Aorta (tissue), 5 donors: ENCODE measurements at places on chromosomes 11 and 22.

DNA sequence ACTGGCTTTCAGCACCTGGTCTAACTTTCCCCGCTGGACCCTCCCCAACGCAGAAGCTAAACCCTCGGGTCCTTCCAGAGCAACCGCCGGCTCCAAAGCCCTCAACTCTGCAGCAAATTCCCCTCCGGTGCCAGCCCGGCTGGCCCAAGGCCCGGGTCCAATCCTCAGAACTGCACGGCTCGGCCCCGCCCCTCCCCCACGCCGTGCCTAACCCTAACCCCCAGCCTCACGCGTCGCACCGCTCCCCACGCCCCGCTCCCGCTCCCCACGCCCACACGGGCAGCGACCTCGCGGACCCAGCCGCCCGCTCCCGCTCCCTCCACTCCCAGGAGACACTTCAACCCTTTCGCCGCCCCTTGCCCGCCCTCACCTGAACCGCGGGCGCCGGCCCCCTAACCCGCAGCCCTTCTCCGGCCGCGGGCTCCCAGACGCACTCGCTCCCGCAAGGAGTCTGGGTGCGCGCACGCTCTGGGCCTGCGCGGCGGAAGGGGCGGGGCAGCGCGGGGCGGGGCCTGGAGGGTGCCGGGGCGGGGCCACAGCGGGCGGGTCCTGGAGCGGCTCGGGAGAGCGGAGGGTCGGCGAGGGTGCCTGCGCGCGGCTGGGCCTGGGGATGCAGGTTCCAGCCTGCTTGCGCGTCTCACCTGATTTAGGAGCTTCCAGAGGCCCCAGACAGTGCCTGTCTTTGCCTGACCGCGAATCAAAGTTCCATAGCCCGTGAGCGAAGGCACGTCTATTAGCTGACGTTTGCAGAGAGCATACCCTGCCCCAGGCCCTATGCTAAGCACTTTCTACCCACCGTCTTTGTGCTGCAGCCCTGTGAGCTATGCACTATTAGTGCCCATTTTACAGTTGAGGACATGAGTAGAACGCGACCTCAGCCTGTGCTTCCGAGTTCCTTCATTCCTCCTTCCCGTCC lies at the start of gene NFRKB:
TSS of gene NFRKB (minus strand) at position 453 of the 916 bp plus-strand sequence. CDS start 2,729 bp downstream, outside the sequence.
- peak; percentile 89 for DNase-seq

DNA sequence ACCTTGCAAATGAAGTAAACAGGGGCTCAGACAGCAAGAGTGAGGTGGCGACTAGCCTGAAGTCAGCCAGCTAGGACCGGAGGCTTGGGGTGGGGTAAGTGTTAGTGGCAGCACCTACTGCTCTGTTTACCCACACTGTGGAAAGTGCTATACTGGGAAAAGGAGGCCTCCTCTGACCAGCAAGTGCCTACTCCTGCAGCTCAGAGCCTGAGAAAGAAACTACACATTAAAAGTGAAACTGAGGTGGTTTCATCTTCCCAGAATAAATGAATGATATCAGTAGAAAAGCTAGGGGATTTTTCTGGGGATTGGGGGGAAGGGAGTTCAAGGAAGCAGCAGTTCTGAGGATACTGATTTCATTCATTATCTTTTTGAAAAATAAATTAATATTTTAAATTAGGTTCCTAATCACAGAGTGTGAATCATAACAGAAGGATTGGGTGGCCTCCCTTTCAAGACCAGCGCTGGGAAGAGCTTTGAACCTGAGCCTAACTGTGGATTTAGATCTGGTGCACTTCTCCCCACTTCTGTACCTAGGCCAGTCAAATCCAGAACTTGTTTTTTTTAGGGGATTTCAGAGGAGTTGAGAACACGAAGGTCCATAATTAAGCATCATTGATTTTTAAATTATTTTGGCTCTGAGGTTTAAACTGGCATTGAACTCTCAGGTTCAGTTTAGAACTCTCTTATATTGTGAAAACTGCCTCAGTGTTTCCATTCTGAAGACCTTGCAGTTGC lies 48.1 kb upstream of the GRAMD1B start:
- no peak for DNase-seq

DNA sequence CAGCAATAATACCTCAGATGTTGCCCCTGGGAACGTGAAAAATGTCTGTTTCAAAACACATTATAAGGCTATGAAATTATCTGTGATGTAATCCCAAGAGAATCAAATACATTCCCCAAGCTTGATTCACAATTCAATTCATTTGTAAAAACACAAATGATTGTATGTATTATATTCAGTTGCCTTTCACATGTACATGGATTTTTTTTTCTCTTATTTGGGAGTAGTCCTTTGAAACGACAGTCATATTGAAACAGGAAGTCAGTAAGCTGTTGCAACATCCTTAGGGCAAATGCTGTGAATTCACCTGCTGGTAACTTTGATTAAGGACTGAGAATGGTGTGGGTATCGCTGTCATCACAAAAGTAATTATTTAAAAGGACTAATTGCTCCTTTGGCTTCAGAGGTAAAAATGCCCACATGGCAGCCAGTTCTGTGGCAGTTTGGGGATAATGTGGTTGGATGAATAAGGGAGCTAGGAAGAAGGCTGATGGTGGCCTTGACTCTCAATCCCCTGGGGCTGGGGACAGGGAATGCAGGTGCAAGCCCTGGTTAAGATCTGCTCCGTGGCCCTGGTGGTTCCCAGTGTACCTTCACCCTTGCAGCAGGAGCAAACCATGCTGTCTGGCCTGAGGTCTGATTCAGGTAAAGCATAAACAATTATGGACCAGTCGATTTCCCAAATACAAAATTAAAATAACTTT lies 13.2 kb downstream of the EHF start:
- DNase-seq = no peak

DNA sequence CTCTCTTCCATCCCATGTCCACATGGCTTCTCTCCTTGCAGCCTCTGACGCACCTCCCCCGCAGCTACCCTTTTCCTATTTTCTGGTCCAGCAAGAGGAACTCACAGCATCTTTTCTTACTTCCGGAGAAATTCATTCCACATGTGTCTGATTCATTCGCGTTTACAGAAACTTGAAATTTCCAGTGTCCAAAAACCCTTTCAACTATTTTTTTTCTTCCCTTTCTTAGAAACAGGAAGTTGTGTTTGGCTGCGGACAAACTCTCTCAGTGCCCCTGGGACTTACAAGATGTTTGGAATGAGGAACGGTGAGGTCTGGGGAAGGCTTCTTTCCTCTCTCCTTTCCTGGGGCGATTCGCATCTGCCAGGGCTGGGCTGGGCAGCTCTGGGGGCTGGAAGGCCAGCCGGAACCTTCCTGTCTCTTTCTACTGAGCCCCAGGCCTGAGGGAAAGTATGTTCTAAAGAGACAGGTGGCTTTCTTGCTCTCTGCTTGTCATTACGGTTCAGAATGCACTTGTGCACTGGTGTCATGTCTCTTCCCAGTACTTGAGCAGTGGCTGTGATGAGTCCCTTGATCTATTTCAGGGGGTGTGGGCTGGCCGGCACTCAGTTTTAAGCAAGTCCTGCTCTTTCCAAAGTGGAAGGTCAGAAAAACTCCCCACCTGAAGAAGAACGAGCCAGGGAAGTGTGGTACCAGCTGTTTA lies 27.5 kb downstream of the ADAMTS8 start:
- DNase-seq = no peak

DNA sequence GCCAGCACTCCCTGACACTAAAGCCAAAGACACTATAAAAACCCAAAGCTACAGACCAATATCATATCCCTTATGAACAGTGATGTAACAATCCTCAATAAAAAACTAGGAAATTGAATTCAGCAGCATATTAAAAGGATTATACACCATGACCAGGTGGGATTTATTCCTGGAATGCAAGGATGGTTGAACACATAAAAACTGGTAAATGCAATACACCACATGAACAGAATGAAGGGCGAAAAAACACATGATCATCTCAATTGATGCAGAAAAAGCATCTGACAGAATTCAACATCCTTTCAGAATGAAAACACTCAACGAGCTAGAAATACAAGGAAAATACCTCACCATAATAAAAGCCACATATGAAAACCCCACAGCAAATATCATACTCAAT lies 31.3 kb downstream of the OSBP start:
- no peak for DNase-seq
